ENCODE measurements at places on chromosomes 7 and 10.

GRCh38 chr7:2673934-2674333, 14.1 kb upstream of the AMZ1 start:
- no peak for DNase-seq

- no peak for DNase-seq
These were observed 244.5 kb downstream of the KIAA1217 start for GRCh38 chr10:24453404-24453830.

DNA sequence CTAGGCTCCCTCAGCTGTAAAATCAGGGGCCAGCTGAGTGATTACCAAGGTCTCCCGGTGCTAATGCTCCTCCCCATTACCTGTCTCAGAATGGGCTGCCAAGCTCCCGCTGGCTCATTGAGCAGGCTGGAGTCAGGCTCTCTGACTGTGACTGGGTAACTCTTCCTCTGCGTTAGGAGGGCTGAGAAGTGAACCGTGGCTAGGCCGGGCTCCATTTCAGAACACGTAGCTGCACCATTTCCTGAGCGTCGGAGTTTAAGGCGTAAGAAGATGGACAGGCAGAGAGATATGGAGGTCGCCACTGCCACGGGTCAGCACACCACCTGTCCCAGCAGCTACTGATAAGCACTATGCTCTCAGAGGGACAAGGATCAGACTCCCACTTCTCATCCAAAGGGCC, 250.3 kb downstream of the TCERG1L start:
- DNase-seq = no peak

DNA sequence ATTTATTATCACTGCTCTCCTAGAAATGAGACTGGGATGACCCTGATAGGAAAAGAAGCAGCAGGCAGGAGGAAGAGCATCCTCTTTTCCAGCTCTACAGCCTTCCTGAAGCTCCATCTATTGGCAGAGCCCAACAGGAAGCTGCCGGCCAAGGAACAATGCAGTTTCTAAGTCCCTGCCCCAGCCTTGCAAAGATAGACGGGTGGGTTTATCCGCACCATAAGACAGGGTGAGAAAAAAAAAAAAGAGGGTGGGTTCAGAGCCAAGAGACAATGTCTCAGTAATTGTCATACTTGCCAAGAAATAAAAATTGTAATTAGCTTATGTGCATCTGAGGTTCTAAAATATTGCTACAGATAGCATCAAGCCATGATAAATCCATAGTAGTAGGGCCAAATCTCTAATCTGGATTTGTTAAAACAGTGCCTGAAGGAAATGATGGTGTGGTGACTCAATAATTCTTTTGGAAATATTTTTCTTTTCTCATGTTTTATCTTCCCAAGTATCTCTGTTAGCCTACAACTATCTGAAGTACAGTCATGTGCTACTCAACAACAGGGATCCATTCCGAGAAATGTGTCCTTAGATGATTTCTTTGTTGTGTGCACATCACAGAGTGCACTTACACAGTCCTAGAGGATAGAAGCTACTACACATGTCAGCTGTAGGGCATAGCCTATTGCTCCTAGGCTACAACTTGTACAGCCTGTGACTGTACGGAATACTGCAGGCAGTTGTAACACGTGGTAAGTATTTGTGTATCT, 242.9 kb upstream of the CXCL12 start:
- no peak for DNase-seq

GRCh38 chr7:45923290-45923689, 2.2 kb upstream of the IGFBP3 start:
- DNase-seq = no peak

DNA sequence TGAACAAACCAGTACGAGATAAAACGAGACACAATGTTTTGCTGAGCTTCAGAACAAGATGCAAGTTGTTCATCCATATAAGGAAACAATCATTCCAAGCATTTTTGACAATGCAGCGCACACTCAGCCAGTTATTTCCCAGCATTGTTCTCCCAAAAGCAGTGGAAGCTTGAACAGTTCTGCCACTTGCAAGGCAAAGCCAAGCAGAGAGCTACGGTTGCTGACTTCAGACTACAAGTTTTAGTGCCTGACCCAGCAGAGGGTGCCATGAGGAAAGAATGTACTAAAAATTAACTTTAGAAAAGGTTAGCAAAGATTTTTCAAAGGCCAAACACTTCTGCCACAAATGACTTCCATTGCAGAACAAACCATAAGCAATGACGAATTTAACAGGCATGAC, 152.5 kb downstream of the SLC25A13 start:
- no peak for DNase-seq

GRCh38 chr7:106178593-106179134, 66.6 kb upstream of the SYPL1 start:
- no peak for DNase-seq

GRCh38 chr7:66737667-66738066, 2.9 kb upstream of the RABGEF1 start:
- DNase-seq = no peak

DNA sequence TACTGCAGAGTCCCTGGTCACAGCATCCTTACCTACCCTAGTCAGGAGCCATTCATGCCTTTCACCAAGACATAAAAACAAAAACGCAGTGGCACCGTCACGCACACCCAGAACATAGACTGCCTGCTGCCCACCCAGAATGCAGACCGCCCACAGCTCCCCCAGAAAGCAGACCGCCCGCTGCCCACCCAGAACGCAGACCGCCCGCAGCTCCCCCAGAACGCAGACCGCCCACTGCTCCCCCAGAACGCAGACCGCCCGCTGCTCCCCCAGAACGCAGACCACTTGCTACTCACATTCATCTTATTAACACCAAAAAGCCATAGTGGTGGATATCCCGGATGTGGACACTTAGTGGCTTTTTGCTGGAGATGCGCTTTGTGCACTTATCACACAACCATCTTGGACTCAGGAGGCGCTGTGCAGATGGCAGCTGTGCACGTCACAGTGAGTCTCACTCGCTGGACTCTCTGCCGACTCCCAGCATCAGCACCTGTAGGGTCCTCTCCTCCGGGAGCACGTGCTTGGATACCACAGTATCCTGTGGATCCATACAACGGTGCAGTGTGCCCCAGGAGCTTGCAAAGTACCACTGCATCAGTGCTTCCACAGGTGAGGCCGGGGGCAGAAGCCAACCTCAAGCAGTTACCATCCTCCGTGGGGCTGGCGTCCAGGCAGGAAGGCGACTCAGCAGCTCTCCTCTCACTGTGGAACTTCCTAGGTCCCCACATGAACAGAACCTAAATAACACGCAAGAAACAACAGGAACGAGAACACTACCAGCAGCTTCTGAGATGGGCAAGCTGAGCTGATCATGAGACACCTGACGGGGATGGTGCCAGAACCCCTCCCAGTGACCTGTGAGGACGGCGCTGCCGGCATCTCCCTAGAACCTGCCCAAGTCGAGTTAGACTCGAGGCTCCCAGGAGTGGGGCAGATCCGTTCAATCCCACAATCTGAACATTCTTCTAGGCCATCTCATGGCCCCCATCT, 161.0 kb downstream of the DIP2C start:
- DNase-seq = no peak

DNA sequence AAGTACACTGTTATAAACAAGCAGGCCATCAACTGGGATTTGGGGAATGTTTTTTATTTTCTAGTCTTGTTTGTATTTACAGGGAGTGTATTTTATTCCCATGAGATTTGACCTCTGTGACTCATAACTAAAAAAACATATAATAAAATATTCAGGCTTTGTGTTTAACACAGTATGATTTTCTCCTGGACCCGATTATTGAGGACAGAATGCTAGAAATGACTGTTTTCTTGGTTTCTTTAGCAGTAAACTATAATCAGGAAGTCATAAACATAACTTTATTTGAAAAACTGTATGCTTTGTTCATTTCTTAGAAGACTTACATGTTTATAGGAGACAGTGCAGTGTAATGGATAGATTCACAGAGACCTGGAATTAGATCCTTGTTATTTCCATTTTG, 2.1 kb downstream of the NHLRC2 start:
- no peak for DNase-seq

GRCh38 chr10:8817299-8817698, 762.8 kb downstream of the GATA3 start:
- no peak for DNase-seq

- DNase-seq = no peak
These were observed 127.7 kb downstream of the JAZF1 start for GRCh38 chr7:28052933-28053332.

DNA sequence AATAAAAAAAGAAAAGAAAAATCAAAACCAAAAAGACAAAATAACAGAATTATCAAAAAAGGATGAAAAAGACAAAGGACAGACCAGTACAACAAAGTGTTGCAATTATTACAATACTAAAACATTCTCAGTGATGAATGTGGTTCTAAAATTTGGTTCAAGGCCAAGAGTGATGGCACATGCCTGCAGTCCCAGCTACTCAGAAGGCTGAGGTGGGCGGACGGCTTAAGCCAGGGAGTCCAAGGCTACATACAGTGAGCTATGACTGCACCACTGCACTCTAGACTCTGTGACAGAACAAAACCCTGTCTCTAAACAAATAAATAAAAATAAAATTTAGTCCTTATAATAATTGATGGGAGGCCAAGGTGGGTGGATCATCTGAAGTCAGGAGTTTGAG, 14.5 kb downstream of the BAZ1B start:
- no peak for DNase-seq

- DNase-seq = no peak
These were observed 47.4 kb downstream of the ORC5 start for GRCh38 chr7:104160375-104160774.

DNA sequence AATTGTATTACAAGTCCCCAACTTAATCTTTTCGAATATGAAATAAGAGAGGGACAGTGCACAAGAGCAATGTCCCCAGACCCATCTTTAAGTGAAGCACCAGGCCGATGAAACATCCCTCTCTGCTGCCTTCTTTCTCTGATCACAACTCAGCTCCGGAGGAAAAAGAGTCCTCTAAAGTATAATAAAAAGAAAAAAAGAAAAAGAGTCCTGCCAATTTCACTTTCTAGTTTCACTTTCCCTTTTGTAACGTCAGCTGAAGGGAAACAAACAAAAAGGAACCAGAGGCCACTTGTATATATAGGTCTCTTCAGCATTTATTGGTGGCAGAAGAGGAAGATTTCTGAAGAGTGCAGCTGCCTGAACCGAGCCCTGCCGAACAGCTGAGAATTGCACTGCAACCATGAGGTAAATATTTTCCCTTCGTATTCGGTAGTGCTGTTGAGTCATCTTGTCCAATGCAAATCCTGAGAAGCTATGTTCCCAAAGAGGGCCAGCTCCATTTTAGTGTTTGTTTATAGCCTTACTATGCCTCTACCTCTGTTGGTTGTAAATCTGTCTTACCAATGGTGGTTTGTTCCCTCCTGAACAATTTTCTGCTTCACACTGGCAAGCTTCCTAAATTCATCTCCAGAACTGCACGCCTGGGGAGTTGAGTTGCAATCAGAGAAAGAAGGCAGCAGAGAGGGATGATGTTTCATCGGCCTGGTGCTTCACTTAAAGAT, at the start of gene IFIT2:
Gene IFIT2, plus strand, starts transcription at position 326 of the 725 bp plus-strand sequence. Its CDS starts 78 bp downstream, at position 404.
- peak; percentile 17 for DNase-seq

DNA sequence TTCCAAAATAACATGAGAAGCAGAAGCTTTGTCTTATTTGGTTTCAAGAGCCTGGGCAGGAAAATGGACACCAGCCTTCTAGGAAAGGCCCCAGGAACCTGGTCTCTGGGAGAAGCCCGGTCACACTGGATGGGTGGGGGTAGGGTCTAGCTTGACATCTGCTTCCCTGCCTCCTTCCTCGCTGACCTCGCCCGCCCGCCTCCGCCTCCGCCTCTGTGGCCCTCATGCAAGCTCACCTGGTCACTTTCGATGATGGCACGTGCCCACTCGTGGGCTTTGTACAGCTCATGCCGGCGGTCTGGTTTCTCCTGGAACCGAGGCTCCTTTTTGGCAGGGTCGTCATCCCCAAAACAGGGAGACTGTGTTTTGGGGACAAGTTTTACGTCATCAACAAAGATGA, 63.4 kb downstream of the SCRN1 start:
- no peak for DNase-seq
